ENCODE measurements at places on chromosomes 5 and 9.

GRCh38 chr5:159182691-159183090 is 26.7 kb downstream of the RNF145 start:
- DNase-seq, result no peak

DNA sequence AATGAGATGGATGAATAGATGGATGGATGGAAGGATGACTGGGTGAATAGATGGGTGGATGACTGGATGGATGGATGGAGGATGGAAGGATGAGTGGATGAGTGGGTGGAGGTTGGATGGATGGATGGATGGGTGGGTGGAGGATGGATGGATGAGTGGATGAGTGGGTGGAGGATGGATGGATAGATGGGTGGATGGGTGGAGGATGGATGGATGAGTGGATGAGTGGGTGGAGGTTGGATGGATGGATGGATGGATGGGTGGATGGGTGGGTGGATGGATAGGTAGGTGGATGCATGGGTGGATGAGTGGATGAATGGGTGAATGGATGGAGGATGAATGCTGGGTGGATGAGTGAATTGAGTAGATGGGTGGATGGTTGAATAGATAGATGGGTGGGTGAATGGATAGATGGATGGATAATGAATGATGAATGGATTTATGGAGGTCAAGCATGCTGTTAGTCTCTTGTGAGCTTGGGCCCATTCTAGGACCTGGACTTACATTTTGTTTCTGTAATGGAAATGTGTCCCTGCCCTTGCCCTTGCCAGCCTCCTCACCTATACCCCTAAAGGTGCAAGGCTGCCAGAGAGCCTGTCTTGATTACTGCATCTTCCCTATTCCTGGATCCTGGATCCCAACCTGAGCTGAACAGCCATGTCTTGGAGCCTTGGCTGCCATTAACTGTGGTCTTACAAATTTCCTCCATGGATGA is 159.7 kb upstream of the NFIL3 start:
- no peak for DNase-seq

DNA sequence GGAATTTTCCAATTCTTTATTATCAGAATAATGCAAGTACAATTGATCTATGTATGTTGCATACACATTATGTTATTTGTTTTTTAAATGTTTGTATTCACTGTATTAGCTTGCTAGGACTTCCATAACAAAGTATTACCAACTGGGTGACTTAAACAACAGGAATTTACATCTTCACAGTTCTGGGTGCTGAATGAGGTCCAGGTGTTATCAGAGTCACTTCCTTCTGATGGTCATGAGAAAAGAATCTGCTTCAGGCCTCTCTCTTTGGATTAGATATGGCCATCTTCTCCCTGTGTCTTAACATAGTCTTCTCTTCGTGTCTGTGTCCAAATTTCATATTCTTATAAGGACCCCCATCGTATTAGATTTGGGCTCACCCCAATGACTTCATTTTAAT is 229.1 kb upstream of the TRPC7 start:
- DNase-seq, result no peak

DNA sequence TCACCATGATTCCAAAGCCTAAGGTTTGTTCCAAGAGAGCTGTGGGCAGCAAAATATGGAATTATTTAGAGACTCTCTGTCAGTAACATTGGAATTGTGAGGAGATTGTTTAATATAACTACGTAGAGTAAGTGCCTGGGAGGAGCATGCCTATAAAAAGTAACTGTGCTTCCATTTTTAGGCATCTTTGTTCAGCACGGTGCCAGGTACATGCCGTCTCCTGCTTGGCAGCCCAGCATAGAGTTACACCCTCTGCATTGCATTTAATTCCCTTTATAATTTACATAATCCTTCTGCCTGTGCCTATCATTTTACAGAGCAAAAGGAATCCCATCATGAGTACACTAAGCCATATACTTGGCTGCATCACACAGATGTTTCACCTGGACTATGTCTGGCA is 32.1 kb upstream of the ALDH1A1 start:
- DNase-seq, result no peak

GRCh38 chr5:171080186-171080938 is 218.5 kb downstream of the RANBP17 start:
- no peak for DNase-seq

GRCh38 chr9:69579760-69580581 is 92.2 kb downstream of the APBA1 start:
- DNase-seq, result no peak

- no peak for DNase-seq
Measured at GRCh38 chr5:154218786-154219185, 28.3 kb downstream of the GALNT10 start.

Measured in CD4-positive, alpha-beta T cell treated with Interleukin-1 beta for 1 hour (primary cell).